NCI-H1105 treated with DMSO at 0.1 percent for 48 hours (cell line): ENCODE measurements at places on chromosomes 6 and 20.

- no peak for DNase-seq
Observed at GRCh38 chr6:111342913-111343312, 140.1 kb downstream of the REV3L start.

DNA sequence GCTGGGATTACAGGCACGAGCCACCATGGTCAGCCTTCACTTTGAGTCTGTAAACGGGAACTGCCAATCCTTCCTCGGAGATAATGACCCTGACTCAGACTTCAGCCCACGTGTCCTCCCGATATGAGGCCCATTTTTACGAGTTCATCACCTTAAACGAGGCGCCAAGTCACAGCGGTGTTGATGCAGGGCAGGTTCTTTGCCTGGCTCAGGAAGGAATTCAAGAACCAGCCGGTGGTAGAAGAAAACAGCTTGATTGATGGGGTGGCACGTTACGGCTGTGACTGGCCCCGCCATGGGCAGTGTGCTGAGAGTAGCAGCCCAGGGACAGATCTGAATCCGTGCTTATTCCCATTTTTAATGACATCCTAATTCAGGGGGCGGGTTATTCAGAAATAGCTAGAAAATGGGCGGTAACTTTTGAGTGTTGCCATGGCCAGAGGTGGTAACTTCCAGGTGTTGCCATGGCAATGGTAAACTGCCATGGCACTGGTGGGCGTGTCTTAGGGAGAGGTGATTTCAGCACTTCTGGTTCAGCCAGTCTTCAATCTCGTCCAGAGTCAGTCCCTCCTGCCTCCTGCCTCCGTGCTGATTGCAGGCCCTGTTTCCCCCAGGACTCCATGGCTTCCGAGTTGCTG, 9.1 kb upstream of the MAP1LC3A start:
- DNase-seq = no peak

- DNase-seq = peak; percentile 53
Observed at GRCh38 chr6:112086744-112087135, 542 bp downstream of the TUBE1 start.

DNA sequence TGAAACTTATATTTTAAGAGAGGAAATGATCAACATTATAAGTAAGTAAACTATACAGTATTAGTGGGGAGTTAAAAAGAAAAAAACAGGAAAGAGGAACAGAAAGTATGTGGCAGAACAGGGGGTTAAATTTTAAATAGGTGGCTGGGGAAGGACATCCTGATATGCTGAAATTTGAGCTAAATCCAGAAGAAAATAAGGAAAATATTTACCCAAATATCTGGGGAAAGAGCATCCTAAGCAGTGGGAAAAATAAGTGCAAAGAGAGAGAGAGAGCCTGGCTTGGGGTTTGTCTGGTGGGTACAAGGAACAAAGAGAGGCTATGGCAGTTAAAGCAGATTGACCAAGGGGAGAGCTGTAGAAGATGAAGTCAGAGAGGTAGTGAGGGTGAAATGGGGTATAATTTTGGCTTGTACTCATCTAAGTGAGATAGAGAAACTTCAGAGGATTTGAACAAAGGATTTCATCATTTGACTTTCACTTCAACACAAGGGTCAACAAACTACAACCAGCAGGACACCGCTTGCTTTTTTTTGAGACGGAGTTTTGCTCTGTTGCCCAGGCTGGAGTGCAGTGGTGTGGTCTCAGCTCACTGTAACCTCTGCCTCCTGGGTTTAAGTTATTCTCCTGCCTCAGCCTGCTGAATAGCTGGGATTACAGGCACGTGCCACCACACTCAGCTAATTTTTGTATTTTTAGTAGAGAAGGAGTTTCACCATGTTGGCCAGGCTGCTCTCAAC, 328.4 kb upstream of the CNR1 start:
- DNase-seq = no peak

DNA sequence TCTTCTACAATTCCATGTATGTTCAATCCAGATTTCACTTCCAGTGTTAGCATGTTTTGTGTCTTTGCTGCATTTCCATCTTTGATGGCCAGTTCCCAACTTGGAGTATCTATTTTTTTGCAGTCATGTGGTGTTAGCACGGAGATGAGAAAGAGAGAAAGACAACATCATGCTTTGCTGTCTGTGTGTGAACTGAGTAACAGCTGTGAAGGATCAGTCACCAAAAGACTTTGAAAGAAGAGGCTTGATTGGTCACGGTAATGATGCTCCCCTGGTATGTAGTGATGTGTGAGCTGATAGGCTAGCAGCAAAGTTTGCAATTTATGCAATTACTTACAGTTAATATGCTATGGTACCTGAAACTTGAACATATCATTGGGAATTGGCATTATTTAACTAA, 731.3 kb upstream of the NRSN1 start:
- DNase-seq = no peak

GRCh38 chr6:45775026-45775697, 240.5 kb downstream of the CLIC5 start:
- DNase-seq = no peak

- no peak for DNase-seq
Observed at GRCh38 chr20:9555781-9556180, 41.4 kb downstream of the LAMP5 start.

DNA sequence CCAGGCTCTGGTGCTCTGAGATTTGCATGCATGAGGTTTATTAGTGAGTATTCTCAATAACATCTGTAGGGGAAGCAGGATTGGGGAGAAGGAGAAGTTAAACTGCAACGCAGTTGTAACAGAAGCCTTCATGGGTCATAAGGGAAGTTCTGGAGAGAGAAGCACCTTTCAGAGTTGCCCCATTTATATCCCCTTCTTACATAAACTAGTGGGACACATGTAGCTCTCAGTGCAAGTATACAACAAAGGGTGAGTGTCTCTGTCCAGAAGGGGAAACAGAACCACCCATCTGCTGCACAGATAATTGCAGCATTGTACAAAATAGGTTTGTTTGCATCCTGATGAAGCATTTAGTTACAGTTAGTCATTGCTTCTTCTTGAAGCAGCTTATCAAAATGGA, 4.3 kb upstream of the ADGB start:
- DNase-seq = no peak

- no peak for DNase-seq
Observed at GRCh38 chr6:43725643-43726580, 38.3 kb upstream of the MRPS18A start.

DNA sequence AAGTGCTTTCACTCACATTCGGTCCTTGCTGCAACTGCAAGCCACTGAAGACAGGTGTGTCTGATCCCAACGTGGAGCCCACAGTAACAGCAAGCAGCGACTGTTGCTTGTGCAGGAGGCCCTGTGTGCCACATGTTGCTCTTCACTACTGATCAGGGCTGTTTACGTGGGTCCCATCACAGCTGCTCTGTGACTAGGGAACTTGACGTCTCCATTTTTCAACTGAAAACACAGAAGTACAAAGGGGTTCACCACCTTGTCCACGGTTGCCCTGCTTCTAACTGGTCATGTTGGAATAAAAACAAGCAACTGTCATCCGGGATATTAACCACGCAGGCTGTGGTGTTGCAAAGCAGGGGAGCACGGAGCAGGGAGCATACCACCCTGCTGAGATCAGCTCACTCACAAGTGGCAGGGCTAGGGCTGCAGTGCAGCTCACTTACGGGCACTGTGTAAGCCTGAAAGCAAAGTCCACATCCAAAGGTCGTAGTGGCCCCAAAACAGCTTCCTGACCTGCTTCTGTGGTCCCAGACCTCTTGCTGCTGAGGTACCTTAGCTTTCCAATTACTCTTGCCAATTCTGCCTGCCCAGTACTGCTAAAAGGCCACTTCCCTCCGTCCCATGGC, 105.8 kb upstream of the DUSP22 start:
- DNase-seq = no peak

- DNase-seq = no peak
Observed at GRCh38 chr6:20790032-20790791, 256.0 kb downstream of the CDKAL1 start.

- peak; percentile 99 for DNase-seq
Observed at GRCh38 chr6:93407186-93407585, 12.2 kb downstream of the EPHA7 start.

DNA sequence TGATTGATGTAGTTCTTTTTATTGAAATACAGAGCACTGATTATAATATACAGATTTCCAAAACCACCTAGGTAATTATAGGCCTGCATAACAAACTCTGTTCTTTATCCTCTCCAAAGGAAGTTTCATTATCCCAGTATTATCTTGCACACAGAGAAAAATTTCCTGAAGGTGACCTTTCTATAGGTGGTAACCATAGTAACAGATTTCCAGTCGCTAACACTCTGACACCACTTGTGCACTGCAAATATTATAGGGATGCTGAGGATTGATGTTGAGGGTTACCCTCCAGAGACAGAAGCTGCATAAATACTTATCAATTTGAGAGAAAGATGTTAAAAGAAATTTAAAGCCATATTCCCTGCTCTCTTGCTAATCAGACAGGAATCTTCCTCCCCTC, 274.5 kb upstream of the NRSN1 start:
- DNase-seq = peak; percentile 24

GRCh38 chr20:24950128-24950835, 1.2 kb downstream of the CST7 start:
- DNase-seq = no peak

DNA sequence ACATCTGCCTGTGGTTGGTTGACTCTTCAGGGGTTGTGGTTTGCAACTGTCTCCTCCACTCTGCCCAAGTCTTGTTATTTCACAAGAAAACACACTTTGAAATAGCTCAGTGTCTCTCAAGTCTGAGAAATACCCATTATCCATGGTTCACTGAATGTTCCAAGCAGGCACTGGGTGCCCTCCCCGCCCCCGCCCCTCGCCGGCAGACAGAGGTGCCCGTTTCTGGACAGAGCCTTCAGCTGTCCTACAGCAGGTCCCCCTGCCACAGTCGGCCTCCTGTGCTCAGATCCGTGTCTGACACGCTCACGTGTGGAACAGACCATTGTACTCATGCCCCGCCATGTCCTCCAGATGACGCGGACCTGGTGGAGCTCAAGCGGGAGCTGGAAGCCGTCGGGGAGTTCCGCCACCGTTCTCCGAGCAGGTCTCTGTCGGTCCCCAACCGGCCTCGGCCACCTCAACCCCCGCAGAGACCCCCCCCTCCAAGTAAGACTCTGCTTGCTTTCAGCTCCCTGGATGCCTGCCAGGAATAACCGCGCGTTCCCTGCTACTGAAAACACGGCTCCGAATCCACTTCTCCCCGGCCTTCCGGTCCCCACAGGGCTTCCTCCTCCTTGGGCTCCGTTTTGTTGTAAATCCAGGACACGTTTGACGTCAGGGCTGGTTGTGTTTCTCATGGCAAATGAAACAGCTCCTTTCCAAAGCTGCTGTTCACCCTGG, 81.4 kb downstream of the SERAC1 start:
- DNase-seq = peak; percentile 28
